ENCODE measurements at places on chromosomes 4 and X.

GRCh38 chrX:134886002-134886596 is 104.7 kb upstream of the SMIM10 start:
- no peak for DNase-seq

DNA sequence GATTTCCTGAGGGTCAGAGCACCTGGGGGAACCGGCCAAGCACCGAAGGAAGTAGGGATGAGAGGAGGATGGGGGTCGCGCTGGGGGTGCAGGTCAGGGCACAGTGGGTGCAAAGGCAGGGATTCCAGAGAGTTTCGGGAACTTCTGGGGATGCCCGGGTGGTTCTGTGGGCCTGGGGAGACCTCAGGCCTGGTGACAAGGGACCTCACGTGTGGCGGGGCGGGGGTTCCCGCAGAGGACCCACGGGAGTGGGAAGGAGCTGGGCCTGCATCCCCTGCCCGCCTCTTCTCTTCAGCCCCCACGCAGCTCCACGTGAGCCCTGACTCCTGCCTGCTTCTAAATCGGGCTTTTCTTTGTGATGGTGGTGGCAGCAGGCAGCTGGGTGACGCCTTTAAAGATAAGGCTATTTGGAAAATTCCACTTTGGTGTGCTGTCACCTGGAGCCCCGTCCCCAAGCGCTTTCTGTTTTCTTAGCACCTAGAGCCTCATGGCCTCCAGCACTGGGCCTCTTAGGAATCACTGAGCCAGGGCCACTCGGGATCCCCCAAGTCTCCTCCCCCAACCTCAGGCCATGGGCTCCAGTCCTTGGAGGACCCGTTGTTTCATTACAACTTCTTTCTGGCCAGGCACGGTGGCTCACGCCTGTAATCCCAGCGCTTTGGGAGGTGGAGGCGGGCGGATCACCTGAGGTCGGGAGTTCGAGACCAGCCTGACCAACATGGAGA is 7.1 kb upstream of the TBC1D14 start:
- DNase-seq = no peak

GRCh38 chr4:38056011-38056685 is 96.0 kb downstream of the PTTG2 start:
- DNase-seq = no peak

- DNase-seq = no peak
These were observed 62.1 kb upstream of the CCDC160 start for GRCh38 chrX:134174859-134175258.

DNA sequence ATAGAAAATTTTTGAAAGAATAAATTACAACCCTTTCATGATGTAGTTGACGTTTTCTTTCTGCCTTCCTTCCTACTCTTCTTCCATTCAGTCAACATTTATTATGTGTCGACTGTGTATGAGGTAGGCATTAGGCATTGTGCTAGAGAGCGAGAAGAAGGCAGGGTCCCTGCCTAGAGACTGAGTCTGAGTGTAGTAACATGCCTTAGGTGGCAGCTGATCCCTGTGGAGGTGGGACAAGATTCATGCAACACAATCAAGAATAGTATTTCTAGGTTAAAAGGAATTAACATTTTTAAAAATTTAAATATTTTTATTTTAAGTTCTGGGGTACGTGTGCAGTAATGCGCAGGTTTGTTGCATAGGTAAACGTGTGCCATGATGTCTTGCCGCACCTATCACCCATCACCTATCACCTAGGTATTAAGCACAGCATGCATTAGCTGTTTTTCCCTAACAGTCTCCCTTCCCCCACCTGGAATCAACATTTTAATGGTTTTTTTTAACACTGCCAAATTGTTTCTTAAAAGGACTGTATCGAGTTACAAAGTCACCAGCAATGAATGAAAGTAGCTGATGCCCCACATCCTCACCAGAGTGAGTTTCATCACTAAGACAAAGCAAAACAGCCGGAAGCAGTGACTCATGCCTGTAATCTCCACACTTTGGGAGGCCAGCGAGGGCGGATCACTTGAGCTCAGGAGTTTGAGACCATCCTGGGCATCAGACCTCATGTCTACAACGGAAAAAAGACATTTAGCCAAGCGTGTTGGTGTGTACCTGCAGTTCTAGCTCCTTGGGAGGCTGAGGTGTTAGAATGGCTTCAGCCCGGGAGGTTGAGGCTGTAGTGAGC is 84.0 kb downstream of the WWC2 start:
- DNase-seq = no peak

- no peak for DNase-seq
These were observed 21.6 kb downstream of the CCNG2 start for GRCh38 chr4:77178560-77178959.

- no peak for DNase-seq
These were observed 1.9 kb upstream of the MAMLD1 start for GRCh38 chrX:150361070-150361776.

DNA sequence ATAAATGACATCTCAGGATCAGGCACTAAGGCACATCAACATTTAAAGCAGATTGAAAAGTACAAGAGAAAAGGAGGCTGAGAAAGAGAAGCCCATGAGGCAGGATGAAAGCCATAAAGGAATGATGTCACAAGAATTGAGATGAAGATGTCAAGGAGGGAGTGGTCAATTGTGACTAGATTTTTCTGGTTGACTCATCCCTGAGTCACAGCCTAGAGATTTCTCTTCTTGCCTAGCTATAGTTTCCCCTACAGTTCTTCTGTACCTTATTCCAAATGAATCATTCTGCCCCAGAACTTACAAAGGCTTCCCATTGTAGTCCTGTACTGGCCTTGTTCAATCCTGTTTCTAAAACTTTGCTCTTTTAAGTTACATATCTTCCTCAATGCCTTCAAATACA is 3.4 kb upstream of the USP53 start:
- no peak for DNase-seq

DNA sequence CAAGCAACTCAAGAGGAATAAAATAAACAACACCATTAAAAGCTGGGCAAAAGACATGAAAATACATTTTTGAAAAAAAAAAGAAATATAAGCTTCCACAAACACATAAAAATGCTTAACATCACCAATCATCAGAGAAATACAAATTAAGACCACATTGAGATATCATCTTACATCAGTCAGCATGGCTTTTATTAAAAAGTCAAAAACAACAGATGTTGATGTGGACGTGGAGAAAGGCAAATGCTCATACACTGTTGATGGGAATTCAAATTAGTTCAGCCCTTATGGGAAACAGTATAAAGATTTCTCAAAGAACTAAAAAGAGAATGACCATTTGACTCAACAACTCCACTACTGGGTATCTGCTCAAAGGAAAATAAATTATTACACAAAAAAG is 59.6 kb downstream of the STK32B start:
- no peak for DNase-seq

- DNase-seq = no peak
These were observed 73.8 kb downstream of the MTMR1 start for GRCh38 chrX:150767045-150767395.

- DNase-seq = no peak
These were observed 249.0 kb downstream of the CBR4 start for GRCh38 chr4:168761066-168761465.

DNA sequence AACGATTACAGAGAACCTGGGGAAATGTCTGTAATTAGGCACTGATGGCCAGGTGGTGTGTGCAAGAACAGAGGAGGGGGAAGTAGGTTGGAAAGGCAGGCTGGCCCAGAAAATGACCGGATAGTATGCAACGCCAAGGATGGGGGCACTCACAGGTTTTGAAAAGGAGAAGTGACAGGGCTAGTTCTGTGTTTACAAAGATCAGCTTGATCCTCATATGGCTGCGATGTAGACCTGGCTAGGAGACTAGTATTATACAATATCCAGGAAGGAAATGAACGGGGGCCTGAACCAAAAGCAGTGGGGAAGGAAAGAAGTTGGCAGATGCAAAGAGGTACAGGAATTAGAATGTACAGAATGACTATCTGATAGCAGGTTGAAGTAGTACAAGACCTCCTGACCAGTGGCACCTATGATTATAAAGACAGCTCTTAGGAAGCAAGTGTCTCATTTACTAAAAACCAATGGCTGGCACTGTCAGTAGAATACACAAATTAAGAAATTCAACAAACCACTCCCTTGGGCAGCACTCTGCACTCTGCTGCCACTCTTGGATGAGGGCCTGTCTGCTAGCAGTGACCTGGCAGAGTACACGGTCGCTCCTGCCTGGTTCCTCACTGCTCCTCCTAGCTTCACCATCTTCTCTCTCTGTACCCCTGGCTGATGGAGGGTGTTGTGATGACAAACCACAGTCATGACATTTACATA is 14.1 kb downstream of the MFAP3L start:
- no peak for DNase-seq
